ENCODE measurements at places on chromosomes 5 and 9. TPM values are rescaled to one million over a fixed set of nuclear protein-coding genes. Genes with fewer than 3 reads are reported as not detected.

The PIP5KL1 gene
- 1.1 TPM for polyA plus RNA-seq

The LEAP2 gene
- polyA plus RNA-seq, result 3.5 TPM

DNA sequence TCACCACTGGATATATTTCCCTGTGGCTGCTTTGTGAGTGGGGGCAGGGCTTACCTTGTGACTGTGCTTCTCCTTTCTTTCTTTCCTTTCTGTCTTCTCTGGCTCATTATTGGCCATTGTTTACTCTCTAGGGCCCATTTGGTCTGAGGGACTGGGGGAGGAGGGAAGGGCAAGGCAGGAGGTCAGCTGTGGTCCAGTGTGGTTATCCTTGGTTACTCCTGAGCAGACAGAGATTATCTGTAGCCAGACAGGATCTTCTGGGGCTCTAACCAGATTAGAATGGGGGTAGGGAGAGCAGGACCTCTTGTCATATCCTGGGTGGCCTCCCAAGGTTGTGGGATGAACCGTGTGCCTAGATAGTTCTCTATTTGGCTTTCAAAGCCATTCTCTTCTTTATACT is 71.2 kb downstream of the ANKRD55 start:
- no peak for DNase-seq

- no peak for DNase-seq
Measured at GRCh38 chr5:159040181-159040580, 59.5 kb downstream of the EBF1 start.

The SLCO6A1 gene
- polyA plus RNA-seq, result not detected

- no peak for DNase-seq
Measured at GRCh38 chr9:98687911-98688310, 20.8 kb downstream of the GABBR2 start.

- no peak for DNase-seq
Measured at GRCh38 chr9:135993409-135993742, 32.2 kb upstream of the UBAC1 start.

Data from right renal cortex interstitium (tissue), 3 donors.